ENCODE measurements at places on chromosomes 5 and 9.

DNA sequence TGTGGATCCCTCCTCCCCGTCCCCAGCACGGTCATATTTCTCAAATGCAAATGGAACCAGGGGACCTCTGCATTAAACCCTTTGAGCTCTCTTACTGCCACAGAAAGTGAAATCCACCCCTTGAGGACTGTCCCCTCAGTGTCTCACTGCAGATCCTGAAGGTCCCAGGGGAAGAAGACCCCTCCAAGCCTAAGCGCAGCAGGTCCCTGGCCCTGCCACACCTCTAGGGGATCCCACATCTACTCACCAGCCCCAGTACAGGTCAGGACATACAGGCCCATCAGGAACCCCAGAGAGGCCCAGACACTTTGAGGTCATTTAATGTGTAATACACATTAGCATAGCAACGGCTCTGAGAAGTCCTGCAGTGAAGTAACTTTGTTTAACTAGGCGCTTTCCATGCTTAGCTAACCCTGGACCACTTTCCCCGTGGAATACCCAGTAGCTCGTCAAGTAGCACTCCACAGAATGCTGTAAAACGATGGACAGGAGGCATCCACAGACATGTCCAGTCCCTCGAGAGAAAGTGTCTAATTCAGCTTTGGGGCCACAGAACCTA is 54.7 kb upstream of the ALDH1B1 start:
- DNase-seq, result no peak

DNA sequence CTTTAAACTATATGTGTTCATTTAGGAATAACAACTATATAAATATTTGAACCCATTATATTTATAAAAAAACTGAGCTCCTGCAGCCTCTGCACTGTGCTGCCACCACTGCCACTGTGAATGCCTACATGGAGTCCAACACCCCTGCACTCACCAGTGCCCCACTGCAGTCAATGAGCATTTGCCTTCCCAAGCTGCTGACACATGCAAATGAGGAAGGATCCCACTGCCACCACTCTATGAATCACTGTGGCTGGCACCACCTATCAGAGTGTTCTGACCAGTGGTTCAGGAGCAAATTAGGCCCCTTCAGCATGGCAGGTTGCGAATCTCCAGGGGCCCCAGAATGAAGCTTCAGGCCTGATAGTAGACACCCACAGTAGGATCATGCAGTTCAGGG is 9.1 kb downstream of the IFNA5 start:
- no peak for DNase-seq

GRCh38 chr5:115374057-115374775 is 77.8 kb upstream of the CCDC112 start:
- DNase-seq, result no peak

DNA sequence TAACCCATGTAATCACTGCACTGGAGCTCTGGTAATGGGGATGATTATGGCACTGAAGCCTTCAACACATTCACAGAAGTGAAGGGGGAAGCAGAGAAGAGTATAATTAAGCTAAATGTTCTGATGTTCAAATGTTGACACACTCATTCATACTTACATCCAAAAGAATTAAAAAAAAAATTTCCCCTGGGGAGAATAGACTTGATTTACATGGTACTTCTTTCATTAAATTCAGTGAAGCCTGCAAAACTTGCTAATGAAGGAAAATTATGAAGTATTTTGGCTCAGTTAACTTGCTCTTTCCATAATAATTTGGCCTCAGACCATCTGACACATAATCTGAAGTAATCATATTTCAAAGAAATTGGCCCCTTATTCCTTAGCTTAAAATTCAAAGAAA is 428.8 kb downstream of the SH3GL2 start:
- no peak for DNase-seq

DNA sequence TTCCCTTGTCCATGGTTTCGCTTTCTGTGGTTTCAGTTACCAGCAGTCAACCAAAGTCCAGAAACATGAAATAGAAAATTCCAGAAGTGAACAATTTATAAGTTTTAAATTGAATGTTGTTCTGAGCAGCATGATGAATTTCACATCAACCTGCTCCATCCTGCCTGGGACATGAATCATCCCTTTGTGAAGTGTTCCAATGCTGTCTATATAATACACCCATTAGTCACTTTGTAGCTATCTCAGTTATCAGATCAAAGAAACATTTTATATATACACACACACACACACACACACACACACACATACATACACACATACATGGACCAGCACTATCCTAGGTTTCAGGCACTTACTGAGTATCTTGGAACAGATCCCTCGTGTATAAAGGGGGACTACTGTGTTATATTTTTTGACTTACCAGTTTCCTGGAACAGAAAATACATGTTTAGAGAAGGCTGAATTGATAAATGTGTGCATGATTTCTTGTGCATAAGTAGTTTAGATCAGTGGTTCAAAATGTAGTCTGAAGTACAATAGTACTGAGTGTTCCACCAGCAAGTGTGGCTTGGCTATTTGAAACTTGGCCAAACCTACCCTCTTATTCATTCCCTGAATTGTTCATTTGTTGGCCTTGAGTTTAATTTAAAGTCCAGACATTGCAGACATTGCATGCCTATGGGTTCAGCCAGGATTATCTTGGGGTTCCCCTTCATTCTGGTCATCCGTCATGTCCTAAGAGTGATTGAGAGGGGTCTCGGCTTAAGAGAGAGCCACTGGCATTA is 510.0 kb downstream of the GADD45G start:
- DNase-seq, result no peak

- DNase-seq, result no peak
These were observed 42.9 kb downstream of the TRIP13 start for GRCh38 chr5:935510-936084.

GRCh38 chr9:115165233-115165632 is 47.3 kb upstream of the TNC start:
- DNase-seq, result no peak

DNA sequence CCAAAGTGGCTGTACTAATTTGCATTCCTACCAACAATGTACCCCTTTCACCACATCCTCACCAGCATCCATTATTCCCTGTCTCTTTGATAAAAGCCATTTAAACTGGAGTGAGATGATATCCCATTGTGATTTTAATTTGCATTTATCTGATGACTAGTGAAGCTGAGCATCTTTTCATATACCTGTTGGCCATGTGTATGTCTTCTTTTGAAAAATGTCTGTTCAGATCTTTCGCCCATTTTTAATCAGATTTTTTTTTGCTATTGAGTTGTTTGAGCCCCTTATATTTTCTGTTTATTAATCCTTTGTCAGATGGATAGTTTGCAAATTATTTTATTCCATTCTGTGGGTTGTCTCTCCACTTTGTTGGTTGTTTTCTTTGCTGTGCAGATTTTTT is 121.0 kb upstream of the LRRTM2 start:
- DNase-seq, result no peak

DNA sequence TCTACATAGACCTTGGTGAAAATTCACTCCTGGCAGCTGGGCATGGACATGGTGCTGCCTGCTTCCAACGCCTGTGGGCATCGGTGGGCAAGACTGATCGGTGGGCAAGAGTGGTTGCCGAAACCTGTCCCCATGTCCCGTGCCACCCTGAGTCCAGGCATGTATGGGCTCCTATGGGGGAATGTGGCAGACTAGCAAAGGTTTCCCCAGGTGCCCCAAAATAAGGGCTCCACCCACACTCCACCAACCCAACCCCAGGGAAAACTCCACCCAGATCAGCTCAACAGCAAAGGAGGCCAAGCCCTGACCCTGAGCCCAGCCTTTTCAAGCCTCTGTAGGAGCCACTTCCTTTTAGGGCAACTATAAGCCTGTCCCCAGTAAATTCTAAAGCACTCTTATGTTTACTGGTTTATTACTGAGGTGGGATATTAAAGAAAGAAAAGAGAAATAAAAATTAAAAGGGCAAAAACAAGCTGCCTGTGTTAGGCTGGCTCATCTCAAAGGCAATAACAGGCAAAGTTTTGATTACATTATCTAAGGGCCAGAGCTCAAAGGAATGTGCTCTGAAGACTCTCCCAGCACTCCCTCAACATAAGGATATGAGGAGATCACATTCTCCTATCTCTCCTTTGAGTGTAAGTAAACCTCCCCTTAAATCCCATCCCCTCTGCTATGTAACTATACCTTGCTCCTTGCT is 8.9 kb upstream of the SPATA31E1 start:
- no peak for DNase-seq

GRCh38 chr5:26986985-26987384 is 51.4 kb downstream of the CDH9 start:
- DNase-seq, result no peak

DNA sequence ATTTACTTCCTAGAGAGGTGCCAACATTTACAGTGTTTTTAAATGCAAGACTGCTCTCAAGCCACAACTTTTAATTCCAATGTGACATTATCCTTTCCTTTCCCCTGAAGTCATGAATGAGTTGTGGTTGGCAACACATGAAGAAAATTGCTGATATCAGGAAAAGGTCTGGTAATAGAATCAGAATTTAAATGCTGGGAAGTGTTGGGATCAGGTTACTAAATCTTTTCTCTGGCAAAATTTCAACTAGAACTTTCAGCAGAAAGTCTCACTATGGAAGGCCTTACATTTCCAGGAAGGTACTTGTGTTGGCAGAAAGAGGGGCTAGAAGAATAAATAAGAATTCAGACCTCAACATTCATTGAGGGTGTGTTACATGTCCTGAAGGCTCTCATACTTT is 10.6 kb upstream of the SLC44A1 start:
- DNase-seq, result no peak

- DNase-seq, result no peak
These were observed 149.8 kb upstream of the CDKN2B start for GRCh38 chr9:22158927-22159346.

DNA sequence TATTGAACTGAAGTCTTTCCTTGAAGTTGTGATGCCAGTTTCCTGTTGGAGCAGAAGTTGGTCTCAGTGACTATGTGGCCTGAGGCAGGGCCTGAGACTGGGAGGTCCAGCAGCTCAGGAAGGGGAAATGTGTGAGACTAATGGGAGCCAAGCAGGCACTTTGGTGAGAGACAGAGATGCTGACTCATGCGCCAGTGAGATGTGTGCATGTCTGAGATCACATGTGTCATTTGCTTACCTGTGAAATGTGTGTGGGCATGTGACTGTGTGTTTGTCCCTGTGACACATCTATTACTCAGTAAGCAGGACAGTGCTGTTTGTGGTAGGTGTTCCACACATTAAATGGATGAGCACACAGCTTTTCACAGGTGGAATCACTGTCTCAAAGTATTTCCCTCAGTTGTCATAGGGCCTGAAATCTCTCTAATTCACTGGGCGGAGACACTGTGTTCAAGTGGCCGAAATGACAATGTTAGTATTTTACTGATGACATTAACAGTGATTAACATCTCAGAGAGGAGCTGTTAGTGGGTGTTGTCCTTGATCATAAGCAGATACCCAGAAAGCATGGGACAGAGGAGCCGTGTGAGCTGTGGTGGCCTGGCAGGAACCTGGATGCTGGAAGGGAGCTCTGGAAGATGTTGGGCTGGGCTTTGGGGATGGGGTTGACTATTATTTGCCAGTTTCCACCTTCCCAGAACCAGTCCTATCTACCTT is 7.4 kb downstream of the NPR2 start:
- no peak for DNase-seq

- DNase-seq, result no peak
These were observed 26.3 kb downstream of the SLC9A3 start for GRCh38 chr5:497871-498509.

- DNase-seq, result no peak
These were observed 114.5 kb downstream of the SLC25A46 start for GRCh38 chr5:110853267-110853666.

GRCh38 chr9:32928145-32928763 is 73.2 kb downstream of the APTX start:
- DNase-seq, result no peak

DNA sequence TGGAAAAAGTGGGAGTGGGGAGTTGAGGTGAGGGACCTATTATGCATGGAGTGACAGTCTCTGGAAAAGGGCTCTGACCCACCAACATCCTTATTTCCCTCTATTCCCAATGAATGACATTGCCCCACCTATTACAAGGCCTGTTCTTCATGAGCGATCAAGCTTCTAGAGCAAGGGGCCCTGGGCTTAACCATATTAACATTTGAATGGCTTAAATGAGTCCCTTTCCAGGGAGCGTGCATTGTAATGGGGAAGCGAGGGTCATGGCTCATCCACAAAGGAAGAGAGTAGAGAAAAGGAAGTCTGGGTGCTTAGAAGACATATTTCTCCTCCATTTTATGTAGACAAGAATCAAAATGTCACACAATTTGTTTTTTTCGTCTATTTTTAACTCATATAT is 255.5 kb downstream of the CAAP1 start:
- DNase-seq, result no peak

- no peak for DNase-seq
These were observed 6.3 kb upstream of the EQTN start for GRCh38 chr9:27303219-27303618.

DNA sequence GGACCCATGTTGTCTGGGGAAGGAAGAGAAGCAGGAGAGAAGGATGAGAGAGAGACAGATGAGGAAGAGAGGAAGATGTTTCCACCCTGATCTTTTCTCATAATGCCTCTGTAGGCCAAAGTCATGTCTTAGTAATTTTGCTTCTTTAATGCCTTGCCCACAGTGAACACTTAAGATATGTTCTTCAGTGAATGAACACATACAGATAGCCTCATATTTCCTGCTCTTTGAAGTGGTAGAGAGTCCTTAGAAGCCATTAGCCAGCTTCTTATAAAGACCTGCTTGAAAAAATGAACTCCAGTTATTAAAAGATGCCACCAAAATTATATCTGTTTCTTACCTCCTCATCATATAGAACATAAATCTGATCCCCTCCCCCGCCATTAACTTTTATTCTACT is 244.4 kb downstream of the CD180 start:
- DNase-seq, result no peak

- DNase-seq, result no peak
These were observed 20.1 kb downstream of the TTC1 start for GRCh38 chr5:160029004-160029403.

DNA sequence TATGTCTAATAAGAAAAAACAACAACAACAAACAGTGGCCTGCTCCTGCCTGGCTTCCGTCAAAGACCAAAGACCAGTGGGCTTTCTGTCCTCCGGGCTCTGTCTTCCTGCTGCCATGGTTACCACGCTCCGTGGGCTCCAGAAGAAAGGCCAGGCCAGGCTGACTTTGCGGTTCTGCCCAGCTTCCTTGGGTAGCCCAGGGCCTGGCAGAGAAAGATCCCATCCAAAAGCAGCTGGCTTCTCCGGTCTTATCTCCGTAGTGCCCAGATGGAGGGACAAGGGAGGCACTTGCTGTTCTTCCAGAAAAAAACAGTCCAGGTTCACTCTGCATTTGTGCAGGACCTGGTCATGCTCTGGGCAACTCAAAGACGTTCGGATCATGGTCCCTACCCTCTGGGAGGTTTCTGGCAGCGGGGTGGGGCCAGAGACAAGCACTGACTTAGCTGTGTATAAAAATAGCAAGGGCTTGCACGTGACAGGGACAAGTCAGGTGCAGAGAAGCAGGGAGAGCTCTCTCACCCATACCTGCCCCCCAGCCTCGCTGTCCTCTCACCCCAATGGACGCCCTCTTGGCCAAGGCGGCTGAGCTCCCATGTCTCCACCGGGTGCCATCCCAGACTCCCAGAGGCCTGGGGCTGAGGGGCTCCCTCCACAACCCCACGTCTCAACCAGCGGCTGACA is 212.2 kb downstream of the C9orf50 start:
- no peak for DNase-seq

Measured in naive thymus-derived CD8-positive, alpha-beta T cell (primary cell).